ENCODE measurements at places on chromosomes 7 and 10.

DNA sequence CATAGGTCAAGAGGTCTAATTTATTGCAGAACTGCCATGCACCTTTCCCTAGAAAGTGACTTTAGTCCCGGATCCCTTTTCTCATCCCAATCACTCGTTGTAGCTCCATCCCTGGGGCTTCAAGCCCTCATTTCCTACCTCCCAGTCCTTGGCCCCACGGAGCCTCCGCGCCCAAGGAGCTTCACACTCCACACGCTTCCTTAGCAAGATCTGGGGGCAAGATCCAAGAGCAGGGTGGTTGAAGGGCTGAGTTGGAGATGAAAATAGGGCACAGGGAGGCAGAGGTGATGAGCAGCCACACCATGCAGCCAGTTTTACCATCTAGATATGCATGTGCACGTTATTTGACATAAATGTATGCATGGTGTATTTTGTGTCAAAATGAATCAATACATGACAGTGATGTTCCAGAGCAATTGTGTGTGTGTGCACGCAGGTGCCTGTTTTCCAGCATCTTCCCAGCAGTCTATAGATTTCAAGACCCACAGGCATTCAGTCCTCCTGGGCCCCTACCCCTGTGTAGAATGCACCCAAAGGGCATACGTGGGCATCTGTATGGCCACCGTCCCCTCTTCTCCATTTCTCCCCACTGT, 6.0 kb upstream of the TRPV6 start:
- no peak overlapping the region for H3K4me3 ChIP-seq
- no peak for DNase-seq

DNA sequence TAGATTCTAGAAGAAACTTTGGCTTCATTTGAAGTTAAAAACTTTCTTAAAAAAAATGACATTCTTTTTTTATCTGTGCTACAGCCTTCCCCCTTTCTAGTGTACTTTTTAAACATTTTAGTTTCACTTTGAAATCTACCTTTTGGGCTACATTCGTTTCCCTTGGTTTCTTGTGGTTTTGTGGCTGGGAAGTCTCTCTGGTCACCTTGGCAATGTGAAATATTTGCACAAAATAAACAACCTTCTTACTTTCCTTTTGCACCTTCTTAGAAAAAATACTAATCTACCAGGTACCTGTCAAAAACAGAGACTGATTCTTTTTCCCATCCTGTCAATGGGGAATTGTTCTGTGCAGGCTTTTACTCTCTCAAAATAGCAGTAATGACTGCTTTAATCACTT, 350.2 kb downstream of the GATA3 start:
- H3K27me3 ChIP-seq, result no peaks in the 10 kb centered on the region
- no peaks in the 10 kb centered on the region for H3K36me3 ChIP-seq
- peaks cover 3% of the 10 kb centered on the region for H3K4me1 ChIP-seq
- no peak for DNase-seq
- no peak overlapping the region for H3K4me3 ChIP-seq

GRCh38 chr10:60042914-60043313, 136.6 kb upstream of the CCDC6 start:
- H3K36me3 ChIP-seq, result peaks cover 8% of the 10 kb centered on the region
- H3K4me3 ChIP-seq, result no peak overlapping the region
- no peaks in the 10 kb centered on the region for H3K27me3 ChIP-seq
- no peak overlapping the region for H3K27ac ChIP-seq
- no peaks in the 10 kb centered on the region for H3K4me1 ChIP-seq

DNA sequence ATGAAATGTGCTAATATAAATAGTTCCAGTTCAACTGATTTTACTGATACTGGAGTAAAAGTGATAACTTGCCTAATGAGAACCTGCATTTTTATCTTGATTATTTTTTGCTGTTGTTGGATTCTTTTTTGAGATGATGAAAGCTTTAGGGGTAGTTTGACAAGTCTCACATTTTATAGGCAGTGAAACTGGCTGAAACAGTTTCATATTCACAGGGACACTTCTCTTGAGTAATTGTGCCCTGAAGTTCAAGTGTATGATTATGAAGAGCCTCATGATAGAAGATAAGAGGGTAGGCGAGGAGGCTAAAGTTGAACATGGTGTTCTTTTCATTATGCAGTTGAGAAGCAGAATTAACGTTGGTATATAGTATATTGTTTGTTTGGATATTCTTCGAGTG, 5.1 kb downstream of the AUTS2 start:
- no peak for DNase-seq
- H3K36me3 ChIP-seq, result peaks cover 2% of the 10 kb centered on the region
- H3K4me1 ChIP-seq, result peaks cover 8% of the 10 kb centered on the region

DNA sequence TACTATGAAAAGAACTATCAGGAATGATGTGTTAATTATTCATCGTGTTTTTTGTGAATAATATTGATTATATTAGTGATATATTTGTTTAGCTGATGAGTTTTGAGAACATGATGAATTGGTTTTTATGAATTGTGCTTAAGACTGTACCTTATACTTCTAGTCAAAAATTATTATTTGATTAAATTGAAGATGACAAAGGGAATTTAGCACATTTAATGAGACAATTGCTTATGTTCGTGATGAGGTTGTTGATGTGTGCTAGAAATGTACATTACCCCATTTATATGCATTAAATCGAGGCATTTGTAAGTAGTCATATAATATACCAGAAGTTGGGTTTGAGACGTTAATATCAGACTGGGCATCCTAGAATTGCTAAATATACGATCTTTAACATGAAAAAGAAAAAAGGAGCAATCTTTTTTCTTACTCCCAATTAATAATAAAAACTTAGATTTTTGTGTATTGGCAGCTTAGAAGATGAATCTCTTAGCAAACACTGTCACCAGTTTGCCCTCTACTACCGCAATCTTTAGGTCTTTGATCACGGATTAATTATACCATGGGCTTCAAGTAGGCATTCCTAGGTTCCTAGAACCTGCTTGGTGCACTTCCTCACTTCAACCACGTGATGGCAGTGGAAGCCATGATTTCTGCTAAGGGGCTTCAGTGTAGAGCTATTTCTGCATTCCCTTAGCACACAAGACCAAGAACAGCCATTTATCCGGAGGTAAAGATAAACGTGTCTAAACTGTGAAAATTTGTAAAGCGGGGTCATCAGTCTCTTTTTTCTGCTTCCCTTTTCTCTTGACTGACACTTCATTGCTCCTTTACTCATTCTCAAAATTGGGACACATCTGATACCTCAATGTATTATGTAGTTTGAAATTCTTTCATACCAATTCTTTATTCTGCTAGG, 1.6 kb downstream of the KLHDC10 start:
- H3K27ac ChIP-seq, result peak overlapping the region; percentile 83
- H3K36me3 ChIP-seq, result peaks cover 9% of the 10 kb centered on the region
- peaks cover 27% of the 10 kb centered on the region for H3K4me1 ChIP-seq
- DNase-seq, result peak; percentile 70
- H3K27me3 ChIP-seq, result no peaks in the 10 kb centered on the region
- peak overlapping the region; percentile 0 for H3K4me3 ChIP-seq

DNA sequence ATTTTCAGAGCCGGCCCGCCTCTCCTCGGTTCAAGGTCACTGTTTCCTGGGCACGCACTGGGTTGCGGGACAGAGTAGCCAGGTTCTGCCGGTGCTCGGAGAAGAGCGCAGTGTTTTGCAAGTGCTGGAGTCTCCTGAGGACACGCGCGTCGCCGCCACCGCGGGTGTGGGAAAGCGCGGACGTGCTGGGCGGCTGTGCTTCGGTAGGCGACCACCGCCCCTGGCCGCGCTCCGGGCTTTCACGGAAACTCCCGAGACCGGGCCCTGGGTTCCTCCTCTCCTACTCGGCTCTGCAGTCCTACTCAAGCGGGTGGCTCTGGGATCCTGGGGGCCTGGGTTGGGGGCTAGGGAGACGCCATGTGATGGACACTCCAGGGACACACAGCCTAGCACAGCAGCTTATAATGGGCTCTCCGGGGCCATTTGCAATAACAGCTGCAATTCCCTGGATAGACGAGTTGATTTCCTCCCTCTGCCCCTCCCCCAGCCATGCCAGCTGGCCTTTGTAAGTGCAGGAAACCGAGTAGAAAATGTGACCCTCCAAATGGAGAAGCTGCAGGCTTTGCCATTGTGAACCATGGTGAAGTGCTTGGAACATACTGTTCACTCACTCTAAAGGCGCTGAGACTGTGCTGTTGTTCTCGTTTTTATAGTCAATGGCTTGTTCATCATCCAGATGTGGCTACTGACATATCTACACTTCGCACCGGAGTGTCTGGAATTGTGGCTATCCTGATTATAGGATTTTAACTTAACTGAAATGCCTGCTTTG, 2.1 kb downstream of the FRAT1 start:
- H3K27ac ChIP-seq, result peak overlapping the region; percentile 89
- no peaks in the 10 kb centered on the region for H3K27me3 ChIP-seq
- H3K4me3 ChIP-seq, result peak overlapping the region; percentile 92
- DNase-seq, result peak; percentile 16
- H3K4me1 ChIP-seq, result peaks cover 12% of the 10 kb centered on the region

DNA sequence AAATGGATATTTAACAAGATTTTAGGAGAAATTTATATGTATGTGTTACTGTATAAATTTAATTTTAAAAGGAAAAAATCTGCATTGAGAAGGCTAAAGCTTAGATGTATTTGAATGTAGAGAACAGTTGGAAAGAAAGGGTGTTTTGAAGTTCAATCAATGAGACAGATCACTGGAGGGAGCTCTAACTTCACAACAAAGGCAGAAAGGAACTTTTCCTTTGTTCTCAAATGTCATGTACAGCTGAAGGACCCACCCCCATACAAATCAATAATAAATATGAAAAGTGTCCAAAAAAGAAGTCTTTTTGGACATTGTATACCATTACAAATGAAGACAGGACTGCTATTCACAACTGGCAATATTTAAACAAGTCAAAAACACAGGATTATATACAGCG, 403.4 kb downstream of the DNAJB9 start:
- H3K27me3 ChIP-seq, result no peaks in the 10 kb centered on the region
- no peak for DNase-seq
- H3K36me3 ChIP-seq, result no peaks in the 10 kb centered on the region
- H3K4me3 ChIP-seq, result no peak overlapping the region

DNA sequence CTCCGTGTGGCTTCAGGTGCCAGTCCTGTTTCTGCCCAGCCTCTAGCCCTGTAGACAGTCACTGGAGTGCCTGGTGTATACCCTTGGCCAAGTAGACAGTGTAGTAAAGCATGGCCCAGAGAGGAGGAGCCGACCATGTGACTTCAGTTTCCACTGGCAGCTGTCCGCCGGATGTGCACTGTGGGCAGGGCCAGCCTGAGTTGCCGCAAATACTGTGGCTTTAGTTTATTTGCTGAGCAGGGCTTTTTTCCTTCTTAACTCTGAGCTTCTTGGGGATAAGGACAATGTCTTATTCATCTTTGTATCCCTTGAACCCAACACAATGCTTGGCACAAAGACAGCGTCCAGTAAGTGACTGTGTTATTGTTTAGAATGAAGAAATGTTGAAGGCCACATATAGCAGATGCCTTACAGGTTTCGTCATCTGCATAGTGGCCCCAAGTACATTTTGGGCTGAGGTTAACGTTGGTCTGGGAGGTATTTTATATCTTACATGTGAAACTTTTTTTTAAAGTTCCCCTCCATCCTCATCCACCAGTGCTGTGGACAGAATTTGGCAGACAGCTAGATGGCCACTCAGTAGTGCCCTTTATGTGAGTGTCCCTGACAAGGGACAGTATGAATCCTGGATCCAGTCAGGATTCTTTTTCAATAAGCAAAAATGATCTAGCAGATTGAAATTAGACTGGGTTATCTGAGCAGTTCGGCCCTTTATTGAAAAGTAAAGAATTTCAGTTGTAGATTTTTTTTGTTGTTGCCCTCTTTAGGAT, 40.6 kb downstream of the CYP17A1 start:
- peak overlapping the region; percentile 56 for H3K4me3 ChIP-seq
- peak; percentile 23 for DNase-seq
- peaks cover 31% of the 10 kb centered on the region for H3K4me1 ChIP-seq
- H3K27ac ChIP-seq, result peak overlapping the region; percentile 94

GRCh38 chr7:73635428-73636200, 11.3 kb upstream of the MLXIPL start:
- peaks cover 2% of the 10 kb centered on the region for H3K4me1 ChIP-seq
- no peaks in the 10 kb centered on the region for H3K36me3 ChIP-seq
- H3K27me3 ChIP-seq, result peaks cover 20% of the 10 kb centered on the region
- no peak overlapping the region for H3K4me3 ChIP-seq

- peaks cover 13% of the 10 kb centered on the region for H3K4me1 ChIP-seq
- H3K36me3 ChIP-seq, result no peaks in the 10 kb centered on the region
- DNase-seq, result no peak
- H3K4me3 ChIP-seq, result no peak overlapping the region
- H3K27ac ChIP-seq, result peak overlapping the region; percentile 10
Observed at GRCh38 chr7:77453531-77453930, 37.4 kb upstream of the GSAP start.

DNA sequence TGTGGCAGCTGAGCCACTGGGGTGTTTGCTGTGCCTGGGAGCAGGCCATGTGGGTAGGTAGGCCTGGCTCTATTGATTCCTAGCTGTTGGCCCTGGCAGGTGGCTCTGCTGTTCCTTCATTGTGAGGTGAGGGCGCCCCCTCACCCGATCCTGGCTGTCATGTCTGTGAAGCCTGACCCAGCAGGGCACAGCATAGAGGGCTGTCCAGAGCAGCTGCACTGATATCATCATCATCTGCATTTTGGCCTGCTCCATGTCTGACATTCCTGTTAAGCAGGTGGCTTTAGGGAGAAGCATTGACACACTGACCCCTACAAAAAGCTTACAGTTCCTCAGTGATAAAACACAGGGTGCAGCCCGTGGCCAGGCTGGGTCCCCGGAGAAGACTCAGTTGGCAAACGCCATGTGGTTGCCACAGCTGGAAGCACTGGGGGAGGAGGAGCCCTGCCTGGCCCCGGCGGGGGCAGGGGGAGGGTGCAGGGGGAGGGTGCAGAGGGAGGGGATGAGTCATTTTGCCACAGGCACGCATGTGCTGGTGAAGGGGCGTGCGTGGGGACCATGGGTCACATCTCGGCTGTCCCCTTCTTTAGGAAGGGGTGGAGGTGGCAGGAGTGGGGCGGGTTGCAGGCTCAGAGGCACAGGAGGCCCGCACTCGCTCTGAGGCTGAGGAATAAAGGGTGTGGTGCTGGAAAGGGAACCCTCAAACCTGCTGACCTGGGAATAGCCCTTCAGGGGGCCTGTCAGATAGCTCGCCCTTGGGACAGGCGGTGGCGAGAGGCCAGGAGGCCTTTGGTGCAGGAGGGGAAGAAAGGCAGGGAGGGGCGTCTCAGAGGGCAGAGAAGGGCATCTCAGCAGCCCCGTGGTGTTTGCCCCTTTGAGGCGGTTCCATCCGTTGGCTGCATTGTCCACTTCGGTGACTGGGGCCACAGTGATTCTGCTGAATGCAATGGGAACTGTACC, 31.6 kb downstream of the IKZF1 start:
- H3K36me3 ChIP-seq, result peaks cover 11% of the 10 kb centered on the region
- DNase-seq, result no peak
- H3K27me3 ChIP-seq, result no peaks in the 10 kb centered on the region
- peaks cover 38% of the 10 kb centered on the region for H3K4me1 ChIP-seq
- H3K27ac ChIP-seq, result no peak overlapping the region
